ENCODE measurements at places on chromosomes 7 and 10. TPM values are rescaled to one million over a fixed set of nuclear protein-coding genes. Genes with fewer than 3 reads are reported as not detected.

DNA sequence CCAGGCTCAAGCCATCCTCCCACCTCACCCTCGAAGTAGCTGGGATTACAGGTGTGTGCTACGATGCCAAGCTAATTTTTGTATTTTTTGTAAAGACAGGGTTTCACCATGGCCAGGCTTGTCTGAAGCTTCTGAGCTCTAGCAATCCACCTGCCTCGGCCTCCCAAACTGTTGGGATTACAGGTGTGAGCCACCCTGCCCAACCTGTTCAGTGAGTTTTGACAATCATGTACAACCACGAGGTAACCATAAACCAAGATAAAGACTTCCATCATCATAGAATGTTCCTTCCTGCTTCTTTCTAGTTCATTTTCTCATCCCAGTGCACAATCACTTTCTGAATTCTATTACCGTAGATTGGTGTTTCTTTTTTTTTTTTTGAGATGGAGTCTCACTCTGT lies 30.5 kb upstream of the MKRN1 start:
- DNase-seq = no peak

DNA sequence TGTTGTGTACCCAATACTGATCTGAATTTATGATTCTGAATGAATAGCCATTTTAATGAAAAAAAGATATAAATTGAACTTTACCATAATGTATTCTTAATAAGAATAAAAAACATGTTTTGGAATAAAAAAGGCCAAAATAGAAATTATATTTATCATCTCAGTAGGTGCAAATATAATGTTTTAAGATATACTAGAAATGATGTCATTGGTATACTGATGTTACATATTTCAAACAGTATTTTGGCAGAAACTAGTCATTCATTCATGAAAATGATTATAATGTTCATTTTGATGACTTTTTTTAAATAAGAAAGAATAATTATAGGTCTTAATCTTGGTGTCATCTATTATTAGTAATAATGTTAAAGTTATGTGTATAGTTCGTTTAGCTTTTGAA lies 9.2 kb downstream of the PCGF5 start:
- no peak for DNase-seq

- DNase-seq = no peak
Measured at GRCh38 chr10:31197886-31198285, 121.1 kb upstream of the ZEB1 start.

- no peak for DNase-seq
Measured at GRCh38 chr7:106717955-106718871, 57.3 kb upstream of the CCDC71L start.

GRCh38 chr10:51344371-51344770 lies 270.1 kb downstream of the PRKG1 start:
- DNase-seq = no peak

- DNase-seq = peak; percentile 90
Measured at GRCh38 chr7:116210345-116211005, at the start of gene TES. Gene TES, plus strand, starts transcription at chr7:116210539. Its CDS starts 169 bp downstream, at chr7:116210708.

GRCh38 chr10:25226775-25227682 lies 52.2 kb downstream of the GPR158 start:
- no peak for DNase-seq

GRCh38 chr7:26508917-26509316 lies 217.3 kb downstream of the SNX10 start:
- DNase-seq = no peak

GRCh38 chr10:28592953-28593352 lies 60.0 kb downstream of the WAC start:
- no peak for DNase-seq

The CFAP70 gene
- 1.4 TPM for total RNA-seq

The ANKRD30A gene
- total RNA-seq = not detected

Data from cardiac septum (tissue), 1 donor.